ENCODE measurements at places on chromosomes 5 and 9. TPM values are rescaled to one million over a fixed set of nuclear protein-coding genes. Genes with fewer than 3 reads are reported as not detected.

GRCh38 chr5:159849437-159850083, 66.7 kb upstream of the ADRA1B start:
- H3K27ac ChIP-seq: no peak overlapping the region
- no peak for DNase-seq
- H3K36me3 ChIP-seq: no peaks in the 10 kb centered on the region
- no peaks in the 10 kb centered on the region for H3K27me3 ChIP-seq
- H3K4me3 ChIP-seq: no peak overlapping the region
- no peaks in the 10 kb centered on the region for H3K4me1 ChIP-seq

DNA sequence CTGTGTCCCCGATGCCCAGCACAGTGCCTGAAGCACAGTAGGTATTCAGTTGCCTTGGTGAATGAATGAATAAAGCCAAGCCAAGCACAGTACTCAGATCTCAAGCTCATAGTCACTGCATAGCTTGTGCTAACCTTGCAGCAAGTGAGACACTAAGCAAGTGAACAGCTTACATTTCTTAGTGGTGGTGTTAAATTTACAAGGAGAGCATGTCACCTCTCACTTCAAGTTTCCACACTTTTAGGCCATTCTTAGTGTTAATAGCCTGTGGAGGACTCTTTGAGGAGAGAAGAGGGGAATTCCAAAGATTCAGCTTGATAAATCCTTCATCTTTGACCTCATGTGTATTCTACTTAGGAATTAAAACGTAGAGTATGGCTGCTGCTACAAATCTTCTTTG, 104.7 kb downstream of the C9orf152 start:
- no peak for DNase-seq
- no peaks in the 10 kb centered on the region for H3K27me3 ChIP-seq
- H3K27ac ChIP-seq: no peak overlapping the region

GRCh38 chr5:128199104-128199503, 115.5 kb downstream of the SLC12A2 start:
- H3K27me3 ChIP-seq: no peaks in the 10 kb centered on the region
- H3K4me1 ChIP-seq: peaks cover 6% of the 10 kb centered on the region
- no peak overlapping the region for H3K4me3 ChIP-seq
- no peaks in the 10 kb centered on the region for H3K36me3 ChIP-seq
- H3K27ac ChIP-seq: no peak overlapping the region
- DNase-seq: no peak

- H3K27me3 ChIP-seq: no peaks in the 10 kb centered on the region
- H3K4me3 ChIP-seq: no peak overlapping the region
- H3K27ac ChIP-seq: no peak overlapping the region
- no peaks in the 10 kb centered on the region for H3K36me3 ChIP-seq
- no peaks in the 10 kb centered on the region for H3K4me1 ChIP-seq
Observed at GRCh38 chr9:20178197-20178596, 389.4 kb upstream of the SLC24A2 start.

DNA sequence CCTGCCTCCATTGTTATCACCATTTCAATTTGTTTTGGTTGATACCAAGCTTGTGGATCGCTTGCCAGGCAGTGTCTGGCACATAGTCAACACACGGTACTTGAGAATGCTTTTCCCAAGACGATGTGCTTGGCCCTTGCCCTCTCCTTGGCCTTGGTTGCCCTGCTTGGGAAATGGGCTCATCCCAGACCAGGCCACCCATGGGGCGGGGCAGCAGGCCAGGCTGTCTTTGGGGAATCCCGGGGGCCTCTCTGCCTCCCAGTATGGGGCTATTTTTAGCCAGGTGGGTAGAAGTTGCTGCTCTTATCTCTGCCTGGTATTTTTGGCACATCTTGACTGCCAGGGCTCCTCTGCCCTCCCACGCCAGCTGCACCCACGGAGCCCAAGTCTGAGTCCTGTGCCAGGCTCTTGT, 49.9 kb downstream of the LMX1B start:
- H3K27me3 ChIP-seq: peaks cover 19% of the 10 kb centered on the region
- H3K4me1 ChIP-seq: peaks cover 36% of the 10 kb centered on the region
- peak; percentile 67 for DNase-seq

DNA sequence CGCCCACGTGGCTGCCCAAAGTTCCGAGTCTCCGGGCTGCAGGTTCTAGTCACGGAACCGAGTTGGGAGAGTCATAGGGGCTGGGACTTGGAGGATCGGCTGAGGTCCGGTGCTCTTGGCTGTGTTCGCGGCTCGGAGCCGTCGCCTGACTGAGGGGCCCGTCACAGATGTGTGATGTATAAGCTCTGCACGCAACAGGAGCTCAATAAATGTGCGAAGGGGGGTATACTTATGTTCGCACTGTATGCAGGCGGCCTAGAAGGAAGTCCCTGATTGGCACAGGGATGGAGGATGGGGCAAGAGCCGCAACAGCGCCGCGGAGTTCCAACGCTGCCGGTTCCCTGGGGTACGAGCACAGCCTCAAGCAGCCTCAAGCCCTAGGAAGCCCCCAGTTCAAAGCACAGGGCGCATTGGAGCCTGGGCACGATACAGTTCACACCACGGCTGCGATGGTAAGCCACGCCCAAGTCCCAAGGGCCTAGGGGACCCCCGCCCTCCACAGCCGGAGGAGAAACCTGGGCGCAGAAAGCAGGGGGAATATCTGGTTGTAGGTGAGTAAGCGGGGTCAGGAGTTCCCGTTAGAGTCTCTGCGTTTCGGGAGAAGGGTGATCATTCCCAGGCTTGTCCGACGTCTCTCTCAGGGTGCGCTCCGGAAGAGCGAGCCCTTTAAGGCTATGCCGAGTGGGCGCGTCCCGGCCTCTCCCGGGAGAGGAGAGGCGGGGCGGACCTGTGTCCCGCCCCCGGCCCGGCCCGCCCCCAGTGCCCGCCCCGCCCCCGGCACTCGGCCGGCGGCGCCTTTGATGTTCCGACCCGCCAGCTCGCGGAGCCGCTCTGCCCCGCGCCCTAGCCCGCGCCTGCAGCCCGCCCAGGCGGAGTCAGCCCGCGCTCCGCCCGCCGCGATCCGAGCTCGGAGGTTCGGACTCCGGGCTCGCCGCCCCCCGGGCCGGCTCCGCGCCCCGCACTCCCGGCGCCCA, at the start of gene TCF7:
Gene TCF7 (plus strand): TSS at position 780 of the 974 bp plus-strand sequence. CDS start 226 bp downstream, outside the sequence.
- H3K4me1 ChIP-seq: peaks cover 15% of the 10 kb centered on the region
- peak; percentile 70 for DNase-seq
- H3K4me3 ChIP-seq: peak within 1 kb of the TSS; percentile 54
- H3K27ac ChIP-seq: peak within 1 kb of the TSS; percentile 29
- H3K36me3 ChIP-seq: no peaks in the 10 kb centered on the region

DNA sequence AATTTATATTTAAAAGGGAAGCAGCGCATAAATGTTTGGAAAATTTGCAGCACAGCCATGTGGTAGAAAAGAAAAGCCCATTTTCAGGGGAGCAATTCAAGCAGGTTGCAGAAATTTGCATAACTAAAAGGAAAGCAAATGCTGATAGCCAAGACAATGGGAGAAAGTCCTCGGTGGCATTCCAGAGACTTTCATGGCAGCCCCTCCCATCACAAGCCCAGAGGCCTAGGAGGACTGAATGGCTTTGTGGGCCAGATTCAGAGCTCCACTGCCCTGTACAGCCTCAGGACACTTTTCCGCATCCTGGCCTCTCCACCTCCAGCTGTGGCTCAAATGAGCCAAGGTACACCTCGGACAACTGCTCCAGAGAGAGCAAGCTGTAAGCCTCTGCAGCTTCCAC, 462.9 kb downstream of the CDK5RAP2 start:
- H3K36me3 ChIP-seq: no peaks in the 10 kb centered on the region
- no peak overlapping the region for H3K27ac ChIP-seq

DNA sequence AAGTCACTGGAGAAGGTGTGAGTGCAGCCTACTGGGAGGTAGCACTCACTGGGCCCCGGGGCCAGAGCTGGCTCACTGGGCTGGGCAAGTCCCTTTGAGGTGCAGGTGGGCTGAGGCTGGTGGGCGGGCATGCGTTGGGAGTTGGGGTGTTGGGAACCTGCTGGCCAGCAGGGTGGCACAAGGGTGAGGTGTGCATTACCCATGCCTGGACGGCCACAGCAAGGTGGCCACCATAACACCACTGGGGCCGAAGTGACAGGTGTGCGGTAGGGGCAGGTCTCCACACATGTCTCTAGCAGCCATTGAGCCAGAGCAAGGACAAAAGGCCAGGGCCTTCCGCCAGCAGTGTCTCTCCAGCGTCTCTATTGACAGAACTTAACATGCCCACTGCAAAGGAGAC, 22.6 kb downstream of the PRRT1B start:
- no peaks in the 10 kb centered on the region for H3K4me1 ChIP-seq
- no peak for DNase-seq
- H3K27ac ChIP-seq: no peak overlapping the region
- H3K4me3 ChIP-seq: no peak overlapping the region

DNA sequence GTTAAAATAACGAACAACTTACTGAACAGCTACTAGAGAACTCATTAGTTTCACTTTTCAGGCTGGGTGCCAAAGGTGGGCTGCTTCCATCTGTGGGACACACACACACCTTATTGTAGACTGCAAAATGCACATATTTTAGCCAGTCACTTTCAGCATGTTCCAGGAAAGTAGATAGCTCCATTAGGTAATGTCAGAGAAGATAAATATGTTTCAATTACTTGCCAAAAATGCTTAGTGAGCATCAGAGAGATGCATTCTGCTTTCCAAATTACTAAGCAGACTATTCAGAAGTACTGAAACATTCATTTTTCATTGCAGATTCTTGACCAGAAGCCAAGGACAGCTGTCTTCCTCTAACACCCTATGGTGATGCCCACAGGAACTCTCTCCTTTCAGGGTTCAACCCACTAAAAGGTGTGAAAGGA, 56.2 kb upstream of the APC start:
- no peaks in the 10 kb centered on the region for H3K27me3 ChIP-seq
- no peaks in the 10 kb centered on the region for H3K36me3 ChIP-seq
- H3K4me1 ChIP-seq: peaks cover 25% of the 10 kb centered on the region
- H3K27ac ChIP-seq: no peak overlapping the region
- H3K4me3 ChIP-seq: no peak overlapping the region

DNA sequence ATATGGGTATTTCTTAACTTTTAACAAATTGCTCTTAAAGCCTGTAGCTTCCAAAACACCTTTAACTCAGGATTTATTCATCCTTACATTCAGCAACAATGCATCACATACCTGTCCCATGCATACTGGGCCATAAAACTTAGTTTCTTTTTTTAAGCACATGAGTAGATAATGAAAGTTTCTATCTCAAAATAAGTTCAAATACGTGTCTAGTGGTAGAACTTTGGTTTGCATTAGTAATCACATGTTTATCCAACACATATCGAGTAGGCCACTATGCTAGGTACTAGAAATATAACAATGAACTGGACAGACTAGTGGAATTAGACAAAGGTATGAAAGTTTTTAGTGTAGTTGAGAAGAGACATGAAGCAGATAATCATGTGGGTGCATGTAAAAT, 99.6 kb downstream of the DOCK2 start:
- no peaks in the 10 kb centered on the region for H3K27me3 ChIP-seq
- H3K36me3 ChIP-seq: no peaks in the 10 kb centered on the region
- no peak overlapping the region for H3K4me3 ChIP-seq
- H3K4me1 ChIP-seq: no peaks in the 10 kb centered on the region
- H3K27ac ChIP-seq: no peak overlapping the region

DNA sequence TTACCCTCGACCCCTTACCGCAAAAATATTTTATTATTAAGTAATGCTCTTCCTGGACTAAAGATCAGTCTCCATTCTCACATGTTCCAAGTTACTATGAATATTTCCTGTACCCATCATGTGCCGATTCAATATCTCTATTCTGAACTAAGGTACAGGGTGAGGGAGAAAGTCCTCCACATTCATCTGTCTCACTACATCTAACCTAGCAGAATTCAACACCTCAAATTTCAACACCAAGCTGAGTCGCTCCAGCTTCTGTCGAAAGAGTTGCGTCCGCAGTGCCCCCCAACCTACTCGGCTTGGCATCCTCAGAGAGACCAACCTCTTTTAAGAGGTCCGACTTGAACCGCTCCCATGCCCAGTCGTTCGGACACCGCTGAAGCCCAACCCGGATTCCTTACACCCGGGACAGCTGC, 1.0 kb downstream of the CERT1 start:
- H3K36me3 ChIP-seq: no peaks in the 10 kb centered on the region
- H3K27me3 ChIP-seq: no peaks in the 10 kb centered on the region
- H3K27ac ChIP-seq: peak overlapping the region; percentile 92
- no peak for DNase-seq
- H3K4me3 ChIP-seq: peak overlapping the region; percentile 86
- peaks cover 43% of the 10 kb centered on the region for H3K4me1 ChIP-seq

- no peak for DNase-seq
- no peak overlapping the region for H3K4me3 ChIP-seq
- peaks cover 8% of the 10 kb centered on the region for H3K36me3 ChIP-seq
- H3K27ac ChIP-seq: no peak overlapping the region
- H3K27me3 ChIP-seq: no peaks in the 10 kb centered on the region
- peaks cover 85% of the 10 kb centered on the region for H3K4me1 ChIP-seq
Observed at GRCh38 chr5:172165465-172165864, 22.6 kb downstream of the STK10 start.

DNA sequence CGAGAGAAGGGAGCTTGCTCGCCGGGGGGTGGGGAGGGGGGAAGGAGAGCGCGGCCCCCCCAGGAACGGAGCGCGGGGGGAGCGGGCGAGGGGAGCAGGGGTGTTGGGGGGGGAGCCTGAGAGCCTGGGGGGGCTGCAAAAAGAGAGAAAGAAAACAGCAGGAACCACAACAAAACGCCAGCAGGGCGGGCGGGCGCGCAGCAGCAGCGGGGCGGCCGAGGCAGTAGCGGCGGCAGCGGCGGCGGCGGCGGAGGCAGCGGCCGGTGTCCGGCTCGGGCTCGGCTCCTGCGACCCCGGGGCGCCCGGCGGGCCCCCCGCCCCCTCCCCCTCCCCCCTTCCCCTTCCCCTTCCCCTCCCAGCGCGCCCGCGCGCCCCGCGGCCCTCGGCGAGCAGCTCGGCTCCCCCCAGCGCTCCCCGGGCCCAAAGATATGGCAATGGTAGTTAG, 1.6 kb downstream of the NR2F1 start:
- H3K4me3 ChIP-seq: peak overlapping the region; percentile 74
- no peak for DNase-seq
- no peaks in the 10 kb centered on the region for H3K36me3 ChIP-seq
- H3K4me1 ChIP-seq: peaks cover 35% of the 10 kb centered on the region
- H3K27ac ChIP-seq: no peak overlapping the region

- DNase-seq: no peak
- H3K4me1 ChIP-seq: no peaks in the 10 kb centered on the region
- H3K27ac ChIP-seq: no peak overlapping the region
- H3K4me3 ChIP-seq: no peak overlapping the region
Observed at GRCh38 chr9:3989915-3990314, 310.0 kb downstream of the GLIS3 start.

DNA sequence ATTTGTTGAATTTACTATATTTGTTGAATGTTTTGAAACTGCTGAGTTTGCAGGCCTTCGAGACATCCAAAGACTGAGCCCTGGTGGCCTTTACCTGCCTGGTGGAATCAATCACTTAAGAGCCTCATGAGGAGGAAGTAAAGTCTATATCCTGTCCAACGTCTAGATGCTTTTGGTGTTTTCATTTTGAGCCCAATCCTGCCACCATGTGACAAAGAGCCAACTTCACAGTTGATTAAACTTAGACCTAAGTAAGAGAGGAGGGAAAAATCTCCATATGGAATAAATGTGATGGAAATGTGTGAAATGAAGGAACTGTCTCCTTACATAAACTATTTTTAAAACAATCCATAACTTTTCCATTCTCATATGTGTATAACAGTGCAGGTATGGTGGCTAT, 220.1 kb downstream of the PRR16 start:
- no peaks in the 10 kb centered on the region for H3K27me3 ChIP-seq
- no peak for DNase-seq
- H3K4me1 ChIP-seq: no peaks in the 10 kb centered on the region
- H3K27ac ChIP-seq: no peak overlapping the region
- H3K36me3 ChIP-seq: peaks cover 7% of the 10 kb centered on the region

PCDHB12 gene
- total RNA-seq: 0.81 TPM

NR5A1 gene
- total RNA-seq: not detected

SLC34A3 gene
- not detected for total RNA-seq

GNA14 gene
- total RNA-seq: 0.53 TPM

CDO1 gene
- total RNA-seq: 4.4 TPM

DMRT3 gene
- total RNA-seq: not detected
